Activated CD4-positive, alpha-beta memory T cell treated with anti-CD3 and anti-CD28 coated beads, Interleukin-2, amount 10 ng/mL, durations not matched to agents 7 days and 5 days (primary cell): ENCODE measurements at places on chromosomes 1 and 21.

DNA sequence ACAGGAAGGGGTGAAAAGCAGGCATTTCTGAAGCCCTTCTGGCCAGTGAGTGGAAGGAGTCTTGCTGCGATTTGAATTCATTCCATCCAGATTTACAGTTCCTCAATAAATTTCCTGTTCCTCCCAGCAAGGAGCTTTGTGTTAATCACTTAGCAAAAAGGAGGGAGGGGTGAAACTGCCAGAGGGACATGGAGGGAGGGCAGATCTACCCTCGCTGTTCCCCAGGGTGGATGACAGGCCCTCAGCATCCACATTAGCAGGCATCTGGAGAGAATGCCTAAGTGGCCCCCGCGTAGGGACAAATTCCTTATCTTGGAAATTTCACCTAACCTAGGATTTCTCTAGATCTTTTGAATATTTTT is 1.2 kb downstream of the ETV3 start:
- H3K4me3 ChIP-seq, result peak overlapping the region; percentile 92
- H3K27ac ChIP-seq, result peak overlapping the region; percentile 86
- no peaks in the 10 kb centered on the region for H3K27me3 ChIP-seq

- no peaks in the 10 kb centered on the region for H3K4me1 ChIP-seq
- no peak overlapping the region for H3K27ac ChIP-seq
- no peak for DNase-seq
- H3K36me3 ChIP-seq, result no peaks in the 10 kb centered on the region
Observed at GRCh38 chr1:17301767-17302166, 6.2 kb upstream of the PADI4 start.

DNA sequence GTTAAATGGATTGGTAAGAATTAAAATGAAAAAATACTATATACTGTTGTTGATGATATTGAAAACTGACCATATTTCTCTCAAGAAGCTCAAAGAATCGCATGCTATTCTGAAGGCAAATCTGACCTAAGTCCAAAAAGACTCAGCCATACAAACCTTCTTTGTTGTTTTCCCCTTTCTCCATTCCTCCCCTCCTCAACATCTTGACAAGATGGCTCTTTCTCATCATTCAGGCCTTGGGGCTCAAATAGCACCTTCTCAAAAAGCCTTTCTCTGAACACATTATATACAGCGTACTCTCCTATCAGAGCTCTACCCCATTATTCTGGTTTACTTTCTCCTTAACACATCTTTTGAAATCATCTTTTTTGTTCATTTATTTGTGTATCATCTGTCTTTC is 17.2 kb downstream of the COLGALT2 start:
- H3K4me1 ChIP-seq, result no peaks in the 10 kb centered on the region
- H3K4me3 ChIP-seq, result no peak overlapping the region
- DNase-seq, result no peak

DNA sequence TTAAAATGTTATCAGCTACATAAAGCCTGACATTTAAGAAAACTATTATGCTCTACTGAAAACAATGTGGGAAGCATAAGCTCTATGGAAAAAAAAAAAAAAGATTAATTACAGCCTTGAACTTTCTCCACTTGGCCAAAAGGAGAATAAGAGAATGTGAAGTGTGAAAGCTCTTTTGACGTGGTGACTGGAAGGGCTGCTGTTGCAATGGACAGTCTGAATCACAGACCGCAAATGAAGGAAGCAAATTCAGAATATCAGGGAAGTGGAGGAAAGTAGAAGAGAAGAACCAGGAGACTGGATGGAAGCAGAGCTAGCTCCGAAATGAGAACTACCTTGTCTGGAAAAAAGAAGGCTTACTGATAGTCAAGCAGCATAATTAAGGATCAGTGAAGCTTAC is 106.8 kb downstream of the AK5 start:
- H3K27ac ChIP-seq, result no peak overlapping the region
- no peak overlapping the region for H3K4me3 ChIP-seq
- no peaks in the 10 kb centered on the region for H3K36me3 ChIP-seq
- no peaks in the 10 kb centered on the region for H3K4me1 ChIP-seq
- H3K27me3 ChIP-seq, result no peaks in the 10 kb centered on the region

- no peaks in the 10 kb centered on the region for H3K36me3 ChIP-seq
- H3K27me3 ChIP-seq, result no peaks in the 10 kb centered on the region
- H3K27ac ChIP-seq, result no peak overlapping the region
- no peaks in the 10 kb centered on the region for H3K4me1 ChIP-seq
Observed at GRCh38 chr1:94621395-94621794, 79.8 kb upstream of the F3 start.

- H3K27me3 ChIP-seq, result no peaks in the 10 kb centered on the region
- H3K4me3 ChIP-seq, result no peak overlapping the region
- H3K36me3 ChIP-seq, result no peaks in the 10 kb centered on the region
- H3K4me1 ChIP-seq, result no peaks in the 10 kb centered on the region
- no peak overlapping the region for H3K27ac ChIP-seq
Observed at GRCh38 chr1:214843281-214843680, 239.3 kb upstream of the KCNK2 start.

GRCh38 chr1:16212251-16212961 is at the start of gene ARHGEF19:
ARHGEF19 (minus strand) TSS chr1:16212652; CDS start chr1:16209054, 3,598 bp downstream.
- no peaks in the 10 kb centered on the region for H3K36me3 ChIP-seq
- H3K27me3 ChIP-seq, result peaks cover 5% of the 10 kb centered on the region
- DNase-seq, result no peak
- H3K4me3 ChIP-seq, result no peak within 1 kb of the TSS
- no peak within 1 kb of the TSS for H3K27ac ChIP-seq
- H3K4me1 ChIP-seq, result peaks cover 15% of the 10 kb centered on the region

DNA sequence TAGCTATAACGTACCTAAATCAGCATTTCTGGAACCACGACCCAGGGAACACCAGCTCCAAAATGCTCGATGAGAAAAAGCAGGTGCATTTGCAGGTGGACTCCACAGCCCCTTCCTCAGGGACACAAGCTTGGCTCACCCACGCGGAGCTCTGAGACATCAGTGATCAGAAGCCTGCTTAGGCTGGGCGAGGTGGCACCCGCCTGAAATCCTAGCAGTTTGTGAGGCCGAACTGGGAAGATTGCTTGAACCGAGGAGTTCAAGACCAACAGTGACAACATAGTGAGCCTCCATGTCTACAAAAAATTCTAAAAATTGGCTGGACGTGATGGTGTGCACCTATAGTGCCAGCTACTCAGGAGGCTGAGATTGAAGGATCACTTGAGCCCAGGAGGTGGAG is 2.5 kb upstream of the TSPEAR start:
- H3K36me3 ChIP-seq, result no peaks in the 10 kb centered on the region
- peaks cover 8% of the 10 kb centered on the region for H3K4me1 ChIP-seq
- peaks cover 76% of the 10 kb centered on the region for H3K27me3 ChIP-seq
- no peak overlapping the region for H3K4me3 ChIP-seq

DNA sequence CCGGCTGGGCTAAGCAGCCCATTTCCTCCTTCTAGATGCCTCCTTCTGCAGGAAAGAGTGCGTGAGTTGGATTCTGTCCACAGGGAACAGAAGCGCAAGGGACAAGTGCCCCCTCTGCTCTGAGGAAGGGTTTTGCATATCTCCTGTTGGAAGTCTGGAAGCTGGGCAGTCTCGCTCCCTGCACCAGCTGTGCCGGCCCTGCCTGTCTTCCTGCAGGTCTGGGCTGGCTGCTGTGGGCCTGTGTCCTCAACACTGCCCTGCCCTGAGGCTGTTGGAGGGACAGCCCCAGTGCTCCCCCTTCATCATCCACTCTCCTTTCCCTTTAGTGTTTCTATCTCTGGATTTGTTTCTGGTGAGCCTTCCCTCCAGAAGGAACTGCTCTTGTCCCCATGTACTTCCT is 21.8 kb downstream of the ADARB1 start:
- no peak overlapping the region for H3K27ac ChIP-seq
- no peaks in the 10 kb centered on the region for H3K27me3 ChIP-seq
- no peak for DNase-seq
- H3K36me3 ChIP-seq, result no peaks in the 10 kb centered on the region

DNA sequence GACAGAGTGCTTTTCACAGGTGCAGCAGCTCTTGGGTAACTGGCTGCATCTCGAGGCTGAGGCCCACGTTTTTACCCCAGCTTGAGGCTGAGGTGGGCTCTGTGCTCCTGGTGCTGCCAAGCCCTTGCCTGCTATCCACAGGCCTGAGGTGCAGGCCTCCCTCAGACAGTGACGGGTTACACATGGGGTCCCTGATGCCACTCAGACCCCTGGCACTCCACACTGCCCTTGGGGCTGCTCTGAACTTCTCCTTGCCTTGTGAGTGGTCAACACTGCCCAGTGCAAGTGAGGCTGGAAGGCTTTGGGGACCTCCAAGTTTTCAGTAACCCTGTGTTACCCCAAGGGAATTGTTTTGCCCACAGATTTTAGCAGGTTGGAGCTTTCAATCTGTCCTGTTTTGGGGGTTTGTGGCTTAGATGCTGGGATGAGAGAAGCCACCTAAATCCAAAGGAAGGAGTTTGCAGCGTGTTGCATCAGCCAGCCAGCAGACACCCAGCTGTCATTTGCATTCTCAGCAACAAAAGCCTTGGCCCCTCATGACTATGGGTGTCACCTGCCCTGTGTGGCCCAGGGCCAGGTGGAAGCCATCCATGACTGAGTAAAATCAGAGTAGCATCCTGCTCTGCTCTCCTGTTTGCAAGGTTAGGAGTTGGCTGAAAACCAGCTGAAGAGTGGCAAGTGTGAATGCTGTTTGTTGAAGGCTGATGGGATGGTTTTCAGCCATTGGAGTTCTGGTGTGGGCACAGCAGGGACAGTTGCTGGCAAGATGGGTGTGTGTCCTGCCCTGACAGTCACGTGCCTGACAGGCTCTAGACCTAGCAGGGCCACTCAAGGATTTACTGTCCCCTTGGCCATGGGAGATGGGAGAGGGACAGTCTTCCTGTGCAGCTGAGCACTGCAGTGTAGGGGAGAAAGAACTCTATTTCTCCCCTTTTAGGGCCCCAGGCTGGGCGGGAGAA is 3.2 kb downstream of the RNF187 start:
- peak overlapping the region; percentile 89 for H3K27ac ChIP-seq
- H3K27me3 ChIP-seq, result no peaks in the 10 kb centered on the region
- peak overlapping the region; percentile 46 for H3K4me3 ChIP-seq
- H3K36me3 ChIP-seq, result peaks cover 58% of the 10 kb centered on the region
- H3K4me1 ChIP-seq, result peaks cover 35% of the 10 kb centered on the region
- peak; percentile 43 for DNase-seq

- no peak overlapping the region for H3K4me3 ChIP-seq
- peak overlapping the region; percentile 82 for H3K27ac ChIP-seq
- peaks cover 12% of the 10 kb centered on the region for H3K36me3 ChIP-seq
- peak; percentile 23 for DNase-seq
- H3K4me1 ChIP-seq, result peaks cover 37% of the 10 kb centered on the region
Observed at GRCh38 chr1:8097077-8097799, 71.1 kb upstream of the ERRFI1 start.

DNA sequence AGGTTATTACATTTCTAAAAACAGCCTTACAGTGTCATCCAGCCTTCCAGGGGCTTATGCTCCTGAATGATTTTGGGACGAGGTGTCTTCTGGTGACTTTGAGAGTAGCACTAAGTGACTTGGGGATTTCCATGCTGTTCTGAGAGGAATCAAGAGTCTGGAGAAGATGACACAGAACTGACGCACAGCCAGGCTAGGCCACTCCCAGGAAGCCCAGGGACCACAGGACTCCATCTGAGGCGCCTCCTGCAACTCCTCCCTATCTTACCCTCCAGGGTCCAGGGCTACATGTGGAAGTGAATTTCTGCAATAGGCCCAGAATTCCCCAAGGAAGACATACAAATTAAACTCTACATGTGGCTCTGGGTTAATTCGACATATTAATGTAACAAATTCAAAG is 92.5 kb downstream of the SLC25A24 start:
- no peaks in the 10 kb centered on the region for H3K36me3 ChIP-seq
- H3K27ac ChIP-seq, result no peak overlapping the region
- H3K4me3 ChIP-seq, result no peak overlapping the region
- DNase-seq, result peak; percentile 22

DNA sequence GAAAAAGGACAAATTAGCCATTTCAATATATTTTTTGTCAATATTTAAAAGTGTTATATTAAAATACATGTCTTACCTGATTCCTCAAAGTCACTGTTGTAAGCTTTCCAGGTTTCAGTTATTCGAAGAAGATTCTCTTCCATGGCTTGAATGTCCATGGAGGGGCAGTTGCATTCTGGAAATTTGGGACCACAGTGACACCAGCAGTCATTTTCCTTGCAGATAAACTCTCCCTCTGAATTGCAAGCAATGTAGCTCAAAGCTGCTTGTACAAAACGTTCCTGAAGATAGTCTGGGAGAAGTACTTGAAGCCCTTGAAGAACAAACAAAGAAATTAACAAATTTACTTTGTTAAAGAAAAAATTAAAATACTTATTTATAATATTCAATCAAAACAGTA is 251.7 kb downstream of the BRINP3 start:
- no peaks in the 10 kb centered on the region for H3K27me3 ChIP-seq
- H3K36me3 ChIP-seq, result no peaks in the 10 kb centered on the region
- no peak for DNase-seq
- no peak overlapping the region for H3K4me3 ChIP-seq

DNA sequence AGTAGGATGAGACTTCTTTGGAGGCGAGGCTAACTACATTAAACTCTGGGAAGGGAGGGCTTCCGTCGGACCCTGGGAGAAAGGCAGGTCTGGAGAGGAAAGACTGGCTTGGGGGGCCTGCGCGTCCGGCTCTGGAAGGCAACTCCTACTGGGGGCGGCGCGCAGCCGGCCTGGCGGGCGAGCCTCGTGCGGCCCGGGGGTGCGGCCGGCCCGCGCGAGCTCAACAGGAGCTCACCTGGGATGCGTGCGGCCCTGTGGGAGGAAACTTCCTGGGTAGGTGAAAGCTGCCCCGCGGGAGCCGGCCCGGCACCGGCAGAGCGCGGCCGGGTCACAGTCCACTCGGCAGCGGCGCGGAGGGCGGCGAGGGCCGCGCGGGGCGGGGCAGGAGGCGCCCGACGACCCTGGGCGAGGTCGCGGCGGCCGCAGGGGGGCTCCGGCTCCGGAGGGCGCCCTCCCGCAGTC is 449 bp downstream of the EPS15 start:
- H3K27me3 ChIP-seq, result no peaks in the 10 kb centered on the region
- H3K4me1 ChIP-seq, result peaks cover 57% of the 10 kb centered on the region
- peak; percentile 64 for DNase-seq
- peak overlapping the region; percentile 86 for H3K27ac ChIP-seq

DNA sequence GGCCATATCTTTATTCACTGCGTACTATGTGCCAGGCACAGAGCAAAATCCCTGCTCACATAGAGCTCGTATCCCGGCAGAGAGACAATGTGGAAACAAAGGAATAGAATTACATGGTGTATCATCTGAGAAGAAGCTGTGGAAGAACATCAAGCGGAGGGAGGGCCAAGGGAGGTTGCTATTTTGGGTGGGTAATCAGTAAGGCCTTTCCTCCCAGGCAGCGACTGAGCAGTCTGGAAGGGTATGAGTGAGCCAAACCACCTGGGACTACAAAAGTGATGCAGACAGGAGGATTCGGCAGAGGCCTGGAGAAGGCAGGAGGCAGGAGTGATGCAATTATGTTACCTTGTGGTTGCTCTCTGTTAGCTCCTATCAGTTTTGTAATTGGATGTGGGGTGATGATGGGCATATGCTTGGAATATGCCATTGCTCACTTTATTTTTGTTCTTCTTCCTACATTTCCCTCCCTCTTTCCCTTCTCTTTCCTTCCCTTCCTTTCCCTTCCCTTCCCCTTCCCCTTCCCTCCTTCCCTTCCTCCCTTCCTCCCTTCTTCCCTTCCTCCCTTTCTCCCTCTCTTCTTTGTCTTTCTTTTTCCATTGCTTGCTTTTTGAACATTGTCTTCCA is 172.9 kb downstream of the DISC1 start:
- peaks cover 25% of the 10 kb centered on the region for H3K36me3 ChIP-seq
- no peak overlapping the region for H3K27ac ChIP-seq
- H3K27me3 ChIP-seq, result no peaks in the 10 kb centered on the region

- no peaks in the 10 kb centered on the region for H3K36me3 ChIP-seq
- no peak for DNase-seq
- H3K27ac ChIP-seq, result no peak overlapping the region
- peaks cover 18% of the 10 kb centered on the region for H3K4me1 ChIP-seq
- no peak overlapping the region for H3K4me3 ChIP-seq
- H3K27me3 ChIP-seq, result no peaks in the 10 kb centered on the region
Observed at GRCh38 chr1:33234131-33234530, 22.2 kb upstream of the ZNF362 start.
